ENCODE measurements at places on chromosomes 13 and 19.

DNA sequence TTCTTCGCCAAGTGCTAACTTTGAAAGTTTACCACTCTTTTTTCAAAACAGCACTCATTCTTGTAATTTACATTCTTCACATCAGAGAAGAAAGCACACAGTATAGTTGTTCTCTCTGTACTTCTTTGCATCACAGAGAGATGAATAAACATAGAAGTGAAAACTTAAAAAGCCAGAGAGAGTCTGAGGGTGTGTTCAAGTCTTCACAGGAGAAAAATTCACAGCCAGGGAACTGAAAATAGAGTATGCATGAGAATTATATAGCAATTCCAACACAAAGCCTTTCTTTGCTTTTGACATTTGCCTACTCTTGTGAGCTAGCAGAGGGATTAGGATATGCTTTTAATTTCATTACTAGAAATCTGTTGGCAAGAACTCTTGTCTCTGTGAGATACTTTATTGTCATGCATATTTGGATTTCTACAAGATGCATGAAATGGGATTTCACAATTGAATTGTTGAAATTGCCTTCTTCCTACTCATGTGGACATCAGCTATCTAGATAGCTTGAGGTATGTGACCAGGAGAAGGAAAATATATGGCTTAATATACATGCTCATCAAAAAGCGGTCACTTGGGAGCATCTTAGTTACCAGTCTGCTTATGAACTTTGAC is 166.1 kb downstream of the SLC7A1 start:
- no peak for DNase-seq

- DNase-seq = no peak
Observed at GRCh38 chr13:68007576-68007975, 777.4 kb upstream of the PCDH9 start.

GRCh38 chr13:97015661-97016350 is 21.5 kb upstream of the OXGR1 start:
- DNase-seq = no peak

DNA sequence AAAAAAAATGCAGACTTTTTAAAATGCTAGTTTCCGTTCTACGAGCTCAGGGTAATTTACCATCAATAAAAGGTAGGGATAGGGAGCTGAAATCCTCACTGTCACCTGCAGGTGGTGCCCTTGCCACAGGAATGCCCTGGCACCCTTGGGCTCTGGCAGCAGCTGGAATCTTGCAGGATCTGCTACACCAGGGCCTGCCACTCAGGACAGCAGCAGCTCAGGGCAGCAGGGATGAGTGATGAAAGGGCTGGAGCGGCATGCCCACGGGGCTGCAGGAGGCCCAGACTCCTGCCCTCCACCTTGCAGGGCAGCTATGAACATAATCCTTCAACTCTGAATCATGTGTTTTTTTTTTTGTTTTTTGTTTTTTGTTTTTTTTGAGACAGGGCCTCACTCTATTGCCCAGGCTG is 54.0 kb downstream of the GNG7 start:
- no peak for DNase-seq

DNA sequence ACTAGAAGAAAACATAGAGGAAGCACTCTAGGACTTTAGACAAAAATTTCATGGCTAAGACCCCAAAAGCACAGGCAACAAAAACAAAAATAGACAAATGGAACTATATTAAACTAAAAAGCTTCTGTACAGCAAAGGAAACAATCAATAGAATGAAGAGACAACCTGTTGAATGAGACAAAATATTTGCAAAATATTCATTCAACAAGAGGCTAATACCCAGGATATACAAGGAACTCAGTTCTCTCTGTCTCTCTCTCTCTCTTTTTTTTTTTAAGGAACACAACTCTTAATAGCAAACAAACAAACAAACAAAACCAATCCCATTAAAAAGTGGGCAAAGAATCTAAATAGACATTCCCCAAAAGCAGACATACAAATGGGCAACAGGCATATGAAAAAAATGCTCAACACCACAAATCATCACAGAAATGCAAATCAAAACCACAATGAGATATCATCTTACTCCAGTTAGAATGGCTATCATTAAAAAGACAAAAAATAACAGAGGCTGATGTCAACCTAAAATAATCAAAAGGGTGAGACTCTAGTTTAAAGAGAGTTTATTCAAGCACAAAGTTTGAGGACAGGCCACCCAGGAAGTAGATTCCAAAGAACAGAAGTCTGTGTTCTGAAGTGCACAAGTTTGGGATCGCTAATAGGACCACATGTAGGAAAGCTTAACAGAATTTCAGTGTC is 27.1 kb upstream of the SLC7A9 start:
- no peak for DNase-seq

- no peak for DNase-seq
Observed at GRCh38 chr19:17848595-17849292, 962 bp upstream of the JAK3 start.

DNA sequence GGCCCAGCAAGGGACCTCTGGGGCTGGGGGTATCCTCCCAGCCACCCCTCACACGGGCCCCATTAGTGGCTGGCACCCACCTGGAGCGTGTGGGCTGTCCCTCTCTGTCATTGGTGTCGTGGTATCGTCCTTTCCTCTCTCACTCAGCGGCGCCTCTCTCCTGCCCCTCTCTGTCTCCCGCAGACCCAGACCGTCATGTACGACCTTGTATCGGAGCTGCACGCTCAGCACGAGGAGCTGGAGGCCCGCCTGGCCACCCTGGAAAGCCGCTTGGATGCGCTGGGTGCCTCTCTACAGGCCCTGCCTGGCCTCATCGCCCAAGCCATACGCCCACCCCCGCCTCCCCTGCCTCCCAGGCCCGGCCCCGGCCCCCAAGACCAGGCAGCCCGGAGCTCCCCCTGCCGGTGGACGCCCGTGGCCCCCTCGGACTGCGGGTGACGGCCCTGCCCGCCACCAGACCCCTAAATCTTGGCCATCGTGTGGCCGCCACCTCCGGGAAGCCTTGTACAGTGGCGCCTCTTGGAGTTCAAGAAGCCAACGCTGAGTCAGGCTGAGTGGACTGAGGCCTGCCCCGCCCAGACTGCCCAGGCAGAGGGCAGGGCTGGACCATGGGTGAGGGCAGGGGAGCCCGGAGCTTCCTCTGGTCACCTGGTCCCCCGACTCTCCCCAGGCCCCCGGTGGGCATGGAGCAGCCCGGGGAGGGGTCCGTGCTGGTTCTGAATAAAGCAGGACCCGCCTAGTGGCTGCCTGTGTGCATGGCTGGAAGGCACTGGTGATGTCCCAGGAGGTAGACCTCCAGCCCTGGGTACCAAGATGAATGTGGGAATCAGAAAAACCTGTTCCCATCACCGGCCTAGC is 9.8 kb upstream of the ARRDC2 start:
- no peak for DNase-seq

GRCh38 chr13:106534639-106535551 is 567 bp downstream of the EFNB2 start:
- no peak for DNase-seq

DNA sequence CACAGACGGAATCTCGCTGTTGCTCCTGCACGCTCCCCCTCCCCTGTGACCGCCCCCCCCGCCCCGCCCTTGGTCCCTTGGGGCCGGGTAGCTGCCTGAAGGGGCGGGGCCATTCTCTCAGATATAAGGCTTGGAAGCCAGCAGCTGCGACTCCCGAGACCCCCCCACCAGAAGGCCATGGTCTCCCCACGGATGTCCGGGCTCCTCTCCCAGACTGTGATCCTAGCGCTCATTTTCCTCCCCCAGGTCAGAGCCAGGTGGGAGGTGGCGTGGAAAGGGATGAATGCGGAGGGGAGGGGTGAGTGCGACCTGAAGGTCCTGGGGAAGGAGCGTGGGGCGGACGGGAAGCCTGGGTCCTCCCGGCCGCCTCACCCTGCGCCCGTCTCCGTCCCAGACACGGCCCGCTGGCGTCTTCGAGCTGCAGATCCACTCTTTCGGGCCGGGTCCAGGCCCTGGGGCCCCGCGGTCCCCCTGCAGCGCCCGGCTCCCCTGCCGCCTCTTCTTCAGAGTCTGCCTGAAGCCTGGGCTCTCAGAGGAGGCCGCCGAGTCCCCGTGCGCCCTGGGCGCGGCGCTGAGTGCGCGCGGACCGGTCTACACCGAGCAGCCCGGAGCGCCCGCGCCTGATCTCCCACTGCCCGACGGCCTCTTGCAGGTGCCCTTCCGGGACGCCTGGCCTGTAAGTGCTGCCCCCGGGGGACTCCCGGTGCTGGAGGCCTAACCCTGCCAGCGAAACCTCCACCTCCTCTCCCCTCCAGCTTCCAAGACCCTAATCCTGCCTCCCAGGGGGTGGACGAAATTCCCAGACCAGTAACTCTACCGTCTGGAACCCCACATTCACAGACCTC is at the start of gene DLL3:
Gene DLL3, plus strand, starts transcription at position 150 of the 845 bp plus-strand sequence. Its CDS starts 28 bp downstream, at position 178.
- no peak for DNase-seq

- no peak for DNase-seq
Observed at GRCh38 chr13:109781384-109782065, 4.9 kb downstream of the IRS2 start.

DNA sequence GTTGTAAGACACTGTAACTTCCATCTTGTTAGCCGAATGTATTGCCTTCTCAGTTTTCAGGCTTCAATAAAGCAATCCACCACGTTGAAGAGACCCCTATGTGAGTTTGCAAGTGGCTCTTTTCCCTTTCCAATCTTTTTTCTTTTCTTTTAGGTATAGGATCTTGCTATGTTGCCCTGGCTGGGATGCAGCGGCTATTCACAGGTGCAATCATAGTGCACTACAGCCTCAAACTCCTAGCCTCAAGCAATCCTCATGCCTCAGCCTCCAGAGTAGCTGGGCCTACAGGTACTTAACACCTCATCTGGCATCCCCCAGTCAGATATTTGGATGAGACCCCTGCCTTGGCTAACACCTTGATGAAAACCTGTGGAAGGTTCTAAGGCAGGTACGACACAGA is 33.5 kb upstream of the FEM1A start:
- no peak for DNase-seq

DNA sequence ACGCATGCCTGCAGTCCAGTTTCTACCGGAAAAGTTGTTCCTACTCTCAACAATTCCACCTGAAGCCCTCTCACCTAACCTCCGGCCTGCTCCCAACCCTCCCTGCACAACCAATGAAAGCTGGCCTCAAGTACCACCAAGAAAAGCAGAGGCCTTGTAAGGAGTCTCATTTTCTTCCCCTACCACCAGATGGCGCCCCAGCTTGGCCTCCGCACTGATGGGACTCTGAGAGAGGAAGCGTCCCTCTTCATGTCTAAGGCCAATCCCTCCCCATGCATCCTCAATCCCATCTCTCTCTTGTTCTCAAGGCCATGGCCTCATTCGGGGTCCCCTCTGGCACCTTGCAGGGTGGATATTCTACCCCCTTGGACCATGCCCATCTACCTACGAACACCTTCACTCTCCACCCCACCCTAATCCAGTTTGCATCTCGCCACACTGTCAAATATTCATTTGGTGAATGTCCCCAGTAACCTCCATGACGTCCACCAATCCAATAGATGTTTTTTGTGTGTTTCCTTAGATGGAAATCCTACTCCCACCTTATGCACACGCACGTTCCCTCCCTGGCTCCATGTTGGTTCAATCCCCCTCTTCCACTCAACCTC is 412.8 kb downstream of the ZNF536 start:
- no peak for DNase-seq

GRCh38 chr13:97856304-97856675 is 97.2 kb upstream of the IPO5 start:
- DNase-seq = no peak

DNA sequence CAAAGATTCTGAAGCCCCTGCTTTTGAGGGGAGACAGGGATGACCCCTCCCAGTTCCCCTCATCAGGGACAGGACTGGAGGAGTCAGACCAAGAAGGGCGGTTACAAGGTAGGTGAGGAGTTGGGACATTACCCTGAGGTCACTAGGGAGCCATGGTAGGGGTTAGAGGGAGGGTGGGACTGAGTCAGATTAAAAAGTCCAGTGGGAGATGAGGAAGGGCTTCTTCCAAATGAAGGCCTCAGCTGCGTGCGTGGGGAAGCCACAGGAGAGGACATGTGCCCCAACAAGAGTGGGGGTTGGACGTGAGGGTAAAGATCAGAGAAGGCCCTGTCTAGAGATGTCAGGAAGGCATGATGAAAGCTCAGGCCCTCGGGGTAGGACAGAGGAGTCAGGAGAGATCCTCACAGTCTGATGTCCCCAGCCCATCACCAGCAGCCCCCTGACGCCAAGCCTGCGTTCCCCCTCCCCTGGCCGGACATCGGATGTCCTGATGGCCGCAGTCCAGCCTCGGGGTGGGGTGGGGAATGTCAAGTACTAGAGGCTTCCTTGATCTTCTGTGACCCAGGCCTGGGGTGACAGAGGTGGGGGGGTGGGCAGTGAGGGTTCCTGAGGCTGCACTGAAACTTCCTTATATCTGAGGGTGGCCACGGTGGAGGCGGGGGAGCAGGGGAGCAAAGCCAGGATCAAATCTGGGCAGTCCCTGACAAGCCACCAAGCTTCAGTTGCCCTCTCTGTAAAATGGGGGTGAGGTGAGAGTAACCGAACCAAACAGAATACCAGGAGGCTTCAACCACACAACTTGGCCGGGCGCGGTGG is 6.5 kb upstream of the MFSD12 start:
- DNase-seq = no peak

- no peak for DNase-seq
Observed at GRCh38 chr19:12000152-12000981, 35.1 kb downstream of the ZNF433 start.

DNA sequence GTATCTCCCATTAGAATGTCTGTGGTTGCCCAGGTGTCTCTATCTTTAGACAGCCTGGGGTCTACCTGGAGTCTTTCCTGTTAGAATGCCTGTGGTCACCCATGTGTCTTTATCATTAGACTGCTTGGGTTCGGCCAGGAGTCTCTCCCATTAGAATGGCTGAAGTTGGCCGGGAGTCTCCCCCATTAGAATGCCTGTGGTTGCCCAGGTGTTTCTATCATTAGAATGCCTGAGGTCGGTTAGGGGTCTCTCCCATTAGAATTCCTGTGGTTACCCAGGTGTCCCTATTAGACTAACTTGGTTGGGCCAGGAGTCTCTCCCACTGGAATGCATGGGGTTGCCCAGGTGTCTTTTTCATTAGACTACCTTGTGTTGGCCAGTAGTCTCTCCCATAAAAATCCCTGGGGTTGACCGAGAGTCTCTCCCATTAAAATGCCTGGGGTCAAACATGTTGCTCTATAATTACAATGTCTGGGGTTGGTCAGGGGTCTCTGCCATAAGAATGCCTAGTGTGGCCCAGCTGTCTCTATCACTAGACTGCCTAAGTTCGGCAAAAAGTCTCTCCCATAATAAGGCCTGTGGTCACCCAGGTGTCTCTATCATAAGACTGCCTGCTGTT is 1448.7 kb downstream of the UQCRFS1 start:
- DNase-seq = no peak

DNA sequence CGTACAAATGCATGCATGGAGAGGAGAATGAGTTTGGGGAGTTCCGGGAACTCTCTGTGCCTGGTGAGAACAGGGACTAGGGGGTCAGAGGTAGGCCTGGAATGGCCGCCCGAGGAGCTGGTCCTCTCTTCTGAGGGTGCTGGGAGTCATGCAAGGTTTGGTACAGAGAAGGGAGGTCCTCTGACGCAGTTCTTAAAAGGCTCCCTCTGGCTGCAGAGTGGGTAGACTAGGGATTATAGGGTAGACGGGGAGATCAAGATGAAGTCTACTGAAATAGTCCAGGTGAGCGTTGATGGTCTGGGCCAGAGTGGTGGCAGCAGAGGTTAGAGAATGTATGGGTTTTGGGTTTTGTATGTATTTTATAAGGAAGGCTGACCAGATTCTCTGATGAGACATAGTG is 796 bp downstream of the ZNF304 start:
- no peak for DNase-seq

- DNase-seq = no peak
Observed at GRCh38 chr19:5682107-5682482, 1.3 kb downstream of the HSD11B1L start.

GRCh38 chr13:23288564-23288963 is 107.8 kb downstream of the SGCG start:
- DNase-seq = no peak

- DNase-seq = no peak
Observed at GRCh38 chr19:43751466-43752220, 3.1 kb downstream of the SMG9 start.

- DNase-seq = no peak
Observed at GRCh38 chr13:41835871-41836270, 125.0 kb downstream of the VWA8 start.
